RPMI7951 (cell line): ENCODE measurements at places on chromosomes 6 and 20. TPM values are rescaled to one million over a fixed set of nuclear protein-coding genes. Genes with fewer than 3 reads are reported as not detected.

Gene ASIP
- not detected in 2 replicates for total RNA-seq

DNA sequence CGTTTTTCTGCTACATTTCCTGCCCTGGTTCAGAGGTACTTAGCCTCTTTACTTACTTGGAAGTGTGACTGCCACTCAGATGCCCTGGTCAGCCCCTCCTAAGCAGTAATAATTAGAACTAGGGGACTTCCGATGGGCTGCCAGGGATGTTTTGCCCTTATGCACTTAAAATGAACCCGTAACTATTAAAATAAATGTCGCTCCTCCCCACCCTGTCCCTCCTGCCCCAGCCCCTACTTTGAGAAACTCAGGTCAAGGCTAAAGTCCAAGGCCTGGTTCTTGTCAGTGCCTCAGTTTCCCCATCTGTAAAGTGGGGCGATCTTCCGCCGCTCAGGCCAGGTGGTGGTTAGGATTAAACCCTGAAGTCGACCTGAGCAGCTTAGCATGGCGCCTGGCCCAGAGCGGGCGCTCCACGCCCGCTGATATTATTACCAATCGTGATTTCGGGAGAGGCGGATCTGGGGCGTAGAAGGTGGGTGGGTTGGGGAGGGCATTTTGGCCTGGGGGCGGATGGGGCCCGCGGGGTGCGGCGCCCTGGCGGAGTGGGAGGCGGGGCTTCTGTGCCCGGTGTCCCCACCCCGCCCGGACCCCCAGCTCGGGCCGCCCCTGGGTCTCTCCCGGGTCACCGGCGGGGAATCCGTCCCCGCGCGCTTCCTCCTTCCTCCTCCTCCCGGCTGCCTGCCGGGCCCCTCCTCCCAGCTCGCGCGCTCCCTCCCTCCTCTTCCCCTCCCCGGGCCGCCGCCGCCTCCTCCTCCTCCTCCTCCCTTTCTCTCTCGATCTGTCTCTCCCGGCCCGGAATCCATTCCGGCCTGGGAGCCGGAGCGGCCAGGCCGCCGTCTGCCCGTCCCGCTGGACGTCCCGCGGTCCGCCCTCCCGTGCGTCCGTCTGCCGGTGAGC is at the start of gene SRC:
Gene SRC, plus strand, starts transcription at position 802 of the 897 bp plus-strand sequence. CDS start 38,014 bp downstream, outside the sequence.
- peak; percentile 81 for DNase-seq

- DNase-seq = no peak
These were observed 67.0 kb downstream of the TPBG start for GRCh38 chr6:82430611-82431010.

Gene SLC44A4
- total RNA-seq = 1.5 TPM in 1 of 2 replicates, not detected in the other

DNA sequence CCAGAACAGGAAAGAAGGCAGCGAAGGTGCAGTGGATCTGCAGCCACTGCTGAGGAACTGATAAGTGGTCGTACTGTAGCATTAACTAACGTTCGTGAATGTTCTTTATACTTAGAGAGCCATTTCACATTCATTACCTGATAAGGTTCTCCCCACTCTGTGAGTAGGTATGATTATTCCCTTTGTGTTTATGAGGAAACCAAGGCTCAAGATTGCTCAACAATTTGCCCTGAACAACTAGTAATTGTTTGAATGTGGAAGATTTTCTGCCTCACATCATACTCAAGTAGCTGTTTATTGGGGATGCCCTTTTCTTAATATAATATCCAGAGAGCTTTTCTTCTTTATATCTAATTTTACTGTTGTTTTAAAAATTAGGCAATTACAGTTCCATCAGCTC is 24.9 kb upstream of the ELOVL5 start:
- DNase-seq = no peak

DNA sequence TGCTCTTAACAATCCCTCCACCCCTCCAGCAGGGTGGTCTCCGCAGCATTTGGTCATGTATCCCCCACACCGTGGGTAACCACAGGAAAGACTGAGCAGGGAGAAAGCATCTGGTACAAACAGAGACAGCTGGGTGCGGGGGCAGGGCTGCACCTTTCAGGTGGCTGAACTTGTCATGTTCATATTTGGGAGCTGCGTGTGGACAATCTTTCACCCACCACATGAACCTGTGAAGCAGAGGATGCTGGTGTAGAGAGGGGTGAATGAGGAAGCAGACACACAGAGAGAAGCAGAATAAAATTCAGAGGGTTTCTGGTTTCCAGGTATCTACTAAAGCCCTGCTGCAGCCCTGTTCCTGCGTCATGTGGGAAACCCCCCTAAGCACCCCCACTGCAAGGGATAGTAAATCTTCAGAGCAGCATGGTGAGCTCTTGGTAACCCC is 8.9 kb downstream of the GFOD1 start:
- DNase-seq = no peak

Gene KHDC1L
- 0.29 TPM in 1 of 2 replicates, not detected in the other for total RNA-seq

Gene TPD52L1
- 16.8 and 17.4 TPM in 2 replicates for total RNA-seq

DNA sequence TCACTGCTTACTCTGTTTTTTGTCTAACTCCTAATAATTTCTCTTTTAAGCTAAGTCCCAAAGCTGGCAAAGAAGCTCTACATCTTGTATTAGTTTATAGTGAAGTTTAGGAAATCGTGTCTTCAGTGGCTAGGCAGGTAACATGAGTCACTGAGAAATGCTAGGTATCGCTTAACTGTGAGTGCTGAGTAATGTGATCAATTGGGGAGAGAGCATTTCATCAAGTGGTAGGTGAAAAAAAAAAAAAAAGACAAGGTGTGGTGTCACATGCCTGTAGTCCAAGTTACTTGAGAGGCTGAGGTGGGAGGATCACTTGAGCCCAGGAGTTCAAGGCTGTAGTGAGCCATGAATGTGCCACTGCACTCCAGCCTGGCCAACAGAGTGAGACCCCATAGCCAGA is 125.3 kb downstream of the FAM83B start:
- DNase-seq = no peak
